ENCODE measurements at places on chromosomes 2 and 18. TPM values are rescaled to one million over a fixed set of nuclear protein-coding genes. Genes with fewer than 3 reads are reported as not detected.
A peak's percentile ranks its signal among the peaks of the same experiment; 100 is the strongest.

SLC14A1 gene
- polyA plus RNA-seq = 0.39 TPM

ATP5F1A gene
- polyA plus RNA-seq = 175 TPM

PLCD4 gene
- 0.49 TPM for polyA plus RNA-seq

DSG2 gene
- 8.9 TPM for polyA plus RNA-seq

GALNT3 gene
- 19.0 TPM for polyA plus RNA-seq

VPS4B gene
- polyA plus RNA-seq = 26.2 TPM

ALPG gene
- 0.76 TPM for polyA plus RNA-seq

LOXHD1 gene
- polyA plus RNA-seq = 0.49 TPM

MSTN gene
- 0.37 TPM for polyA plus RNA-seq

DNA sequence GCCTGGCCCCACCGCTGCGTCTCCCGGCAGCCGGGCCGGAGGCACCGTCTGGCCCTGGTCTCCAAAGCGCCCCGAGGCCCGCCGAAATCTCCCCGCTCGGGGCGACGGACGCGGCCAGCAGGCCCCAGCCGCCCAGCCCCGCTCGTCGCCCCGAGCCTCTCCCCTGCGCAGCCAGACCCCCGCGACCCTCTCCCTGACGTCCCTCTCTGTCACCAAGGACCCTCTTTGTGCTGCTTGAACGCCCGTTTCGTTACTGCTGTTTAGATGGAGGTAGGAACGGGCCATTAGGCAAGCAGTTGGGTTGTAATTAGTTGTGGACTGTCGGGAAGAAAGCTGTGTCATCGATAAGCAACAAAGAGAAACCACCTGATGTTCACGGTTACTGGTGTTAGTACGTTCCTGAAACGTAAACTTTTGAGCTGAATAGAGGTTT, 686 bp downstream of the UBXN4 start:
- H3K36me3 ChIP-seq = peaks cover 12% of the 10 kb centered on the region
- peak overlapping the region; percentile 82 for H3K4me3 ChIP-seq
- H3K27me3 ChIP-seq = no peaks in the 10 kb centered on the region
- H3K27ac ChIP-seq = peak overlapping the region; percentile 99

- H3K4me3 ChIP-seq = no peak overlapping the region
- no peak overlapping the region for H3K27ac ChIP-seq
- no peaks in the 10 kb centered on the region for H3K36me3 ChIP-seq
- no peak for DNase-seq
- H3K27me3 ChIP-seq = peaks cover 17% of the 10 kb centered on the region
These were observed 2.8 kb upstream of the RESP18 start for GRCh38 chr2:219335373-219335786.

- no peak overlapping the region for H3K27ac ChIP-seq
- DNase-seq = no peak
- no peaks in the 10 kb centered on the region for H3K27me3 ChIP-seq
- no peak overlapping the region for H3K4me3 ChIP-seq
- no peaks in the 10 kb centered on the region for H3K36me3 ChIP-seq
These were observed 25.7 kb downstream of the RAB10 start for GRCh38 chr2:26059542-26059941.

DNA sequence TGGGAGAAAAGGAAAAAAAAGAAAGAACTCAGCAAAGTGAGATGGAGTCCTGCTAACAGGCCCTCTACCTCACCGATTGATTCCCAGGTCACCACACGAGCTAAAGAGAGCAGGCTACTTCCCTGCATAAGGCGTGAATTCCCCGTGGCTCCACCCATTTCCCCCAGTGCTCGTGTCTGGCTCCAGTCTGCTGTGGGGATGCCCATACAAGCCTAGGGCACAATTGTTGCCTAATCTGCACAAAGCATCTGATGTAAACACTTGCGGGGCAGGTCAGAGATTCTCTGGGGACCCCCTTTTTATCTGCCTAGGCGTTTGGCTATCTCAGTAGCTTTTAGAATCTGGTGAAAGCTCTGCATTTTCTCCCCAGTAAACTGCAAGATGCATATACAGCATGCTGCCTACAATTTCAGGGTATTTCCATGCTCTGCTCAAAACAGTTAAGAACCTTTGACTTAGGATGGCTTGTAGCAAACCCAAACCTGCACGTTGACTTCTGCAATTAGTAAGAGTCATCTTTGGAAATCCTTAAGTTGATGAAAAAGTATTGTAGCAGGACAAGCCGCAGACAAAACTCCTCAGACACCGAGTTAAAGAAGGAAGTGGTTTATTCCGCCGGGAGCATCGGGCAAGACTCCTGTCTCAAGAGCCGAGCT, 34.8 kb downstream of the MYO3B start:
- no peak for DNase-seq
- H3K36me3 ChIP-seq = no peaks in the 10 kb centered on the region
- no peaks in the 10 kb centered on the region for H3K27me3 ChIP-seq
- no peak overlapping the region for H3K4me3 ChIP-seq
- no peaks in the 10 kb centered on the region for H3K4me1 ChIP-seq

DNA sequence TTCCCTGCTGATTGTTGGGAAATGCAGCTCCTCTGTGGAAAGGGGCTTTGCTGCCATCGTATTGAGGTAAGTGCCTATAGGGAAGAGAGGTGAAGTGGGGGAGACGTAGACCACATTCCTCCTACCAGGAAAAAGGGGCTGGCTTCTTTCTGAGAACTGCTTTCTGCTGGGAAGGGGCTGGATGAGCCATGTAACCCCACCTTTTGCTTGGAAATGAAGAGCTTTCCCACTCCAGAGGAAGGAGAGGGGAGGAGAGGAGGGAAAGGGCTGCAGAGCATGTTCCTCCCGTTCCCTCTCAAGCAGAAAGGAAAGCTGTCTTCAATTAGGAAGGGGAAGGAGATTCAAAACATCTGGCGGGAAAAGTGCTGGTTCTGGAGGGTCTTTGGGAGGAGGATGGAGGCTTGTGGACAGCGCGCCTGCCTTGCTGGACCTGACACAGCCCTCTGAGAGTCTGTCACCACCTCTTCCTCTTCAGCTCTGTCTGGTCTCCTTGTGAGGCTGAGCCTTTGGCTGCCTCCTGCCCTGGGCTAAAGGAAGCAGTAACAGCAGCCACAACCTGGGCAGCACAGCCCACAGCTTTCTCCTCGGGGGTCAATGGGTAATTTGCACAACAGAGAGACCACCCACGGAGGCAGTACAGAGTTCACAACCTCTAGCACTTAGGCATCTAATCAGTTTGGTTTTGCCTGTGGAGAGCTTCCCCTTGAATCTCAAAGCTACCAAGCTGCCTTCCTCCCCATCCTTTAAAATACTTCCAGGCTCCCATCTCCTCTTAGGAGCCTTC, 410.0 kb upstream of the TNP1 start:
- H3K27me3 ChIP-seq = no peaks in the 10 kb centered on the region
- no peak overlapping the region for H3K27ac ChIP-seq
- peaks cover 4% of the 10 kb centered on the region for H3K4me1 ChIP-seq
- H3K4me3 ChIP-seq = no peak overlapping the region

- H3K27ac ChIP-seq = no peak overlapping the region
- H3K4me3 ChIP-seq = no peak overlapping the region
- DNase-seq = no peak
- no peaks in the 10 kb centered on the region for H3K4me1 ChIP-seq
- H3K27me3 ChIP-seq = peaks cover 4% of the 10 kb centered on the region
These were observed 11.3 kb downstream of the KCNF1 start for GRCh38 chr2:10923008-10923375.

DNA sequence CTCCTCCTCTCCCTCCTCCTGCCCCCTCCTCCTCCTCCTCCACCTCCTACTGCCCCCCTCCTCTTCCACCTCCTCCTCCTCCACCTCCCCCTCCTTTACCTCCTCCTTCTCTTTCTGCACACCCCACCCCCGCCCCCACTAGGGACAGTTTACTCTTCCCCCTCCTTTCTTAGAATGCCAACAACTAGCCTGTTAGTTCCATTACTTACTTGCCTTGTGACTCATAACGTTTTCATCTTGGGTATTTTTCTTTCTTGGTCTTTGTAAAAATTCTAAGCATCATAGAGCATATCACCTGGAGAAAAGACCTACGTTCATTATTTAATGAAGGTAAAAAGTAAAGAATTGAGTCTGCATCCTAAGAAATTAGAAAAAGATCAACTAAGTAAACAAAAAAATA, 165.3 kb downstream of the NEDD4L start:
- DNase-seq = no peak
- no peaks in the 10 kb centered on the region for H3K27me3 ChIP-seq

DNA sequence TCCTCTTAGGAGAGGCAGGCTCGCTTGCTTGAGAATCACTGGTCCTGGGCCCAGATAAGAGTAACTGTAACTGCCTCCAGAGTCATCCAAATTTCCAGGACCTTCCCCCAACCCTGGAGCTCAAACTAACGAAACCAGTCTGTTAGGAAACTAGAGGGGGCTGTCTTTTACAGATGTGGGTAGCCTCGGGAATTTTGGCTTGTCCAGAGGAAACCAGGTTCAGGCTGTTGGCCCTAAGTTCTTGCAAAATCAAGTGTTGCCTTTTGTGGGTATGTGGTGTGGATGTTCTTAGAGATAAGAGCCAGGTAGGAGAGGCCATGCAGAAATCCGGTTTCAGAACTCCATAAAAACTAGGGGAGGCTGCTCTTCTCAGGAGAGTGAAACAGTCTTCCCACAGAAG, 125.0 kb upstream of the DLX2 start:
- no peaks in the 10 kb centered on the region for H3K36me3 ChIP-seq
- H3K4me3 ChIP-seq = no peak overlapping the region
- H3K27ac ChIP-seq = no peak overlapping the region
- peaks cover 20% of the 10 kb centered on the region for H3K4me1 ChIP-seq

GRCh38 chr18:6878556-6879297, 149.2 kb downstream of the ARHGAP28 start:
- H3K27me3 ChIP-seq = no peaks in the 10 kb centered on the region
- no peak for DNase-seq
- H3K36me3 ChIP-seq = peaks cover 36% of the 10 kb centered on the region
- no peak overlapping the region for H3K4me3 ChIP-seq

DNA sequence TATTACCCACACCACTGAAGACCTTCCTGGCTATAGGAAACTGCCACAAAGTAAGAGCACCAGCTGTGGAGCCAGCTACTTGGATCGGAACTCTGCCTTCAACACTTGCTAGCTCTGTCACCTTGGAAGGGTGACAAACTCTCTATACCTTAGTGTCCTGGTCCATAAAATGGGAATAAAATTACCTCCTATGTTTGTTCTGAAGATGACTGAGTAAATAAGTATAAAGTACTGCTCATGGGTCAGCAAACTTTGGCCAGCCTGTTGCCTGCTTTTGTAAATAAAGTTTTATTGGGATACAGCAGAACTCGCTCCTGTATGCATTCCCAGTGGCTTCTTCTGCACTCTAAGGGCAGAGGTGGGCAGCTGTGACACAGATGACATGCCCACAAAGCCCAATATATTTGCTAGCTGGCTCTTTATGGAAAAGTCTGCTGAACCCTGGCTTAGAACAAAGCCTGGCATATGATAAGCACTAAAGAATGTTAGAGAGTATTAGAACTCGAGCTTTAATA, 451.3 kb downstream of the TMEM182 start:
- H3K4me1 ChIP-seq = no peaks in the 10 kb centered on the region
- no peaks in the 10 kb centered on the region for H3K36me3 ChIP-seq
- no peak overlapping the region for H3K4me3 ChIP-seq
- no peak for DNase-seq

- no peak overlapping the region for H3K4me3 ChIP-seq
- no peaks in the 10 kb centered on the region for H3K4me1 ChIP-seq
- H3K27ac ChIP-seq = no peak overlapping the region
- peaks cover 6% of the 10 kb centered on the region for H3K27me3 ChIP-seq
- H3K36me3 ChIP-seq = no peaks in the 10 kb centered on the region
These were observed 34.7 kb upstream of the MAP2 start for GRCh38 chr2:209389171-209389618.

DNA sequence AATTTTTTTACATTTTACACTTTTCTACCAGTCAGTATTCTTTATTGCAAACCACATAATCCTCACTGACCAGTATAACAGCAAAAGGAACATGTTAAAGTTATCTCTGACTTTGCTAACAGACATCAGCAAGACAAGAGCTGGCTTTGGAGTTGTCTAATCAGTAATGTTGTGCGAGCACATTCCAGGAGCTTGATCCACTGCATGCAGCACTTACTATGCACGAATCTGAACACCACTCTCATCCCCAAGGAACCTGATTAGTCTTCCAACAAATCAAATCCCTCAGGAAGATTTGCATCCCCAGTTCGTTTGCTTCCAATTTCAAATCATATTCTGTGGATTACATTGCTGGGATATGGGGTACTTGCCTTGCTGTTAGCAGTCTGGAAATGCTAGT, 269.3 kb upstream of the EPC2 start:
- H3K4me1 ChIP-seq = no peaks in the 10 kb centered on the region
- no peak for DNase-seq
- H3K27ac ChIP-seq = no peak overlapping the region
- no peaks in the 10 kb centered on the region for H3K36me3 ChIP-seq

DNA sequence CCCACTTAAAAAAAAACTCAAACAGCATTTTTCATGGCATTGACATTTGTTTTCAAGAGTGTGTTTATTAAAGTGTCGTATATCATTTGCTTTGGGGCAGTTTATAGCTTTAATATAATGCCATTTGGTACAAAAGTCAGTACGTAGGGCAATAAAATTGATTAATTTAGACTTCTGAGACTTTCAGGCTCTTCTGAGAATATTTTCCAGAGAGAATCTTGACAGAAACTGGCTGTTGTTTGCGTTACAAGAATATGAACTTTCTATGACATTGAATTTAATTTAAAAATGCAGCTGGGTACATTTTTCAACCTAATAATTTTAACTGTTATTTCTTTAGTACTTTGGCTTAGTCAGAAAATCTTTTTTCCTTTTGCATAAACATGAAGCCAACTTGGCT, 98.9 kb downstream of the RNF144A start:
- H3K27ac ChIP-seq = no peak overlapping the region
- no peaks in the 10 kb centered on the region for H3K27me3 ChIP-seq
- H3K4me3 ChIP-seq = no peak overlapping the region

- H3K4me3 ChIP-seq = no peak overlapping the region
- peaks cover 9% of the 10 kb centered on the region for H3K4me1 ChIP-seq
- no peaks in the 10 kb centered on the region for H3K27me3 ChIP-seq
- H3K27ac ChIP-seq = no peak overlapping the region
- no peak for DNase-seq
- H3K36me3 ChIP-seq = peaks cover 5% of the 10 kb centered on the region
These were observed 32.2 kb downstream of the ZAP70 start for GRCh38 chr2:97745474-97746174.

GRCh38 chr18:49591271-49591670, 29.4 kb downstream of the LIPG start:
- no peak overlapping the region for H3K27ac ChIP-seq
- H3K4me3 ChIP-seq = no peak overlapping the region
- H3K27me3 ChIP-seq = no peaks in the 10 kb centered on the region
- no peaks in the 10 kb centered on the region for H3K4me1 ChIP-seq
- no peaks in the 10 kb centered on the region for H3K36me3 ChIP-seq

GRCh38 chr2:178707476-178707875, 99.7 kb downstream of the TTN start:
- no peak for DNase-seq
- no peaks in the 10 kb centered on the region for H3K4me1 ChIP-seq
- H3K4me3 ChIP-seq = no peak overlapping the region
- H3K27me3 ChIP-seq = no peaks in the 10 kb centered on the region
- H3K36me3 ChIP-seq = no peaks in the 10 kb centered on the region
